ENCODE measurements at places on chromosomes 1 and 21.

GRCh38 chr1:172581779-172582178 lies 48.8 kb downstream of the SUCO start:
- no peak for DNase-seq

DNA sequence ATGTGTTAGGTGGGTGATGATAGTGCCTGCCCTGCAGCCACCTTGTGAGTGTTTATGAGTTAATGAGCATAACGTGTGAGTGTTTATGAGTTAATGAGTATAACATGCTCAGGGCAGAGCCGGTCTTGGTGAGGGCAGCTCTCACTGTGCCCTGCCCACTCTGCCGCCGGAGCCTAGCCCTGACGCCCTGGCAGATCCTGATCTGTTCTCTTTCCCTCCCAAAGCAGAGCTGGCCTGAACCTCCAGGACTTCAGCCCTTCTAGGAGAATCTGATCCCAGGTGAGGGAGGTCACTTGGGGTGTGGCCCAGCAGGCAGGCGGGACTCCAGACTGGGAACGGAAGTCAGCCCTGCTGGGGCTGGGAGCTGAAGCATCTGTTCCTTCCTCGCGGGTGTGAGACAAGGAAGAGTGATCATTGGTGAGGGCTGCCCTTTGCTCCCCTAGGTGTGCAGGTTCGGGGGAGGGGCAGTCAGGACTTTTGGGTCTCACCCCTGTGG lies 5.7 kb downstream of the FBLIM1 start:
- no peak for DNase-seq

- no peak for DNase-seq
Measured at GRCh38 chr1:178927003-178927402, 56.1 kb upstream of the ANGPTL1 start.

GRCh38 chr1:159921251-159921650 lies 4.1 kb downstream of the TAGLN2 start:
- DNase-seq, result no peak

DNA sequence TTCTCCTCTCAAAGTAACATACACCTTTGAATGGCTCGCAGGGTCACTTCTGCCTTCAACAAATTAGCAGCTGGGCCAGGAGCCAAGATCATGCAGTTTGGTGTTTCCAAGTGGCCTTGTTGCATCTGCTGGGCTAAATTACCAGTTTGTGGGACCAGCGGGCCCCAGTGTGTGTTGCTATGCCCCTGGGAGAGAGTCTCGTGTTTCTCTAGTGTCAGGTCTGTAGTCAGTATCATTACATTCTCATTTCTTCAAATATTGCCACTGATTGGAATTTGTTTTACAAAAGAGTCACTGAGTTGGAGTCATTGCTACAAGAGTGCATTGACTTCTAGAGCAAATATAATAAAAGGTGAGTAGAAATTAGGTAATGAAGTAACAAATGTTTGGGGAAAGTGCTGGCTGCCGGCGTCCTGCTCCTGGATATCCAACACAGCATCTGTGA lies 35.5 kb downstream of the RHOU start:
- no peak for DNase-seq

DNA sequence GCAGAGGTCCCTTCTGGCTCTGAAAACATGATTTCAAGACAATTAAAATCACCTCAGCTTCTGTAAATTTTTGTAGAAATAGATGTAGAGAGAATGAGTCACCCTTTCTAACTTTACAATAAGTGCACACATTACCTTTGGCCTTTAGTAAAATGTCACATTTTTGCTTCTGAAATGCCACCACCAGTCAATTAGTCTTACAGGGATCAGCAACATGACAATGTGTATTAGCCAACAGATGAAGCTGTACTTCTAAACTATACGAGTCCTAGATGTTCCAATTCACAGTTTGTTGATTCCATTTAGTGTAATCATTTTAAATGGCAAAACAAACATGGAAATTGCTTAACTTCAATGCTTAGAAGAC lies 23.1 kb downstream of the C21orf91 start:
- no peak for DNase-seq

DNA sequence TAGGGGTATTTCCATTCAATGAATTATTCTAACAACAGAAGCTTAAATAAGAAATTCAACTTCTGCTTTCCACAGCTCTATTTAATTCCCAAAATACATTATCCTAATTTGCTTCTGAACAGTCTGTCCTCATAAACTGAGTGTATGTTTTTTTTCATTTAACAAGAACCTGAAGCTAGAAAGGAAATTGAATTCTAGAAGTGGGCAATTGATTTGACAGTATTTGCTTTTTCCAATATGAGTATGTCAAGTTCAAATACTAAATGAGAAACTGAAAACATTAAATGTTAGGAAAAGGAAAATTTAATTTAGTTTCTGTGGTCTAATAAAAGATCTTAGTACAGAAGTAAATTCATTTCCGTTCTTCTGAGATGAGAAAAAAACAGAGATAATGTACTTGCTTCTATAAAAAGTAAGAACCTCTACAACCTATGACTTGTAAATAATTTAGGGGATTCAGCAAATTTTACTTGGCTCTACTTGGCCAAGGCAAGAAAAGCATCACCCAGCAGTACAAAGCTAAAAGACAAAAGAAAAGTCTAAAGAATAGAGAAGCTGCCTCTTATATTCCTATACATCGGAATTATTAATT lies 31.1 kb downstream of the RAB3GAP2 start:
- no peak for DNase-seq

GRCh38 chr1:149937759-149938158 lies 1.1 kb upstream of the MTMR11 start:
- no peak for DNase-seq

GRCh38 chr1:198903621-198904020 lies 264.8 kb downstream of the PTPRC start:
- DNase-seq, result no peak

- DNase-seq, result no peak
Measured at GRCh38 chr1:204775546-204775945, 90.0 kb upstream of the LRRN2 start.

- DNase-seq, result no peak
Measured at GRCh38 chr1:93223023-93223675, 42.6 kb downstream of the CCDC18 start.

GRCh38 chr1:92786111-92786901 lies 1.4 kb upstream of the EVI5 start:
- no peak for DNase-seq

DNA sequence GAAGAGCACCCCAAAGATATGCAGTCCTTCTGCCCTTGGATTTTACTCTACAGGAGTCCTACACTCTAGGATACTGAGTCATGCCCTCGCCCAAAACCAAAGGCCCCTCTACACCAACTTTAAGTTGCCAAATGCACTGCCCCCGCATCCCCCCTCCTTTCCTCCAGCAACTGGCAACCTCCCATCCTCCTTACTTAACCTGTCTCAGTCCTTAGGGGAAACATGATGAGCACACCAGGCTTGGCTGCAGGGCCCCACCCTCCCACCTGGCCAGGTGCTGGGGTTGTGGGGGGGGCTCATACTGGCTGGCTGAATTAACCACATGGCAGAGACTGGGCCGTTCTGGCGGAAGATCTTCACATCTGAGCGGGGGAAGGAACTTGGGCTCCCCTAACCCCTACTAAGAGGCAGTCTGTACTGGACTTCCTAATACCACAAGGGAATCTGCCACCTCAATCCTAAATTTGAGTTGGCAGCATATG lies 1.2 kb downstream of the HDGF start:
- DNase-seq, result peak; percentile 57

- DNase-seq, result no peak
Measured at GRCh38 chr1:221430152-221430960, 311.5 kb downstream of the DUSP10 start.

- no peak for DNase-seq
Measured at GRCh38 chr1:54591127-54591756, 32.1 kb downstream of the FAM151A start.

DNA sequence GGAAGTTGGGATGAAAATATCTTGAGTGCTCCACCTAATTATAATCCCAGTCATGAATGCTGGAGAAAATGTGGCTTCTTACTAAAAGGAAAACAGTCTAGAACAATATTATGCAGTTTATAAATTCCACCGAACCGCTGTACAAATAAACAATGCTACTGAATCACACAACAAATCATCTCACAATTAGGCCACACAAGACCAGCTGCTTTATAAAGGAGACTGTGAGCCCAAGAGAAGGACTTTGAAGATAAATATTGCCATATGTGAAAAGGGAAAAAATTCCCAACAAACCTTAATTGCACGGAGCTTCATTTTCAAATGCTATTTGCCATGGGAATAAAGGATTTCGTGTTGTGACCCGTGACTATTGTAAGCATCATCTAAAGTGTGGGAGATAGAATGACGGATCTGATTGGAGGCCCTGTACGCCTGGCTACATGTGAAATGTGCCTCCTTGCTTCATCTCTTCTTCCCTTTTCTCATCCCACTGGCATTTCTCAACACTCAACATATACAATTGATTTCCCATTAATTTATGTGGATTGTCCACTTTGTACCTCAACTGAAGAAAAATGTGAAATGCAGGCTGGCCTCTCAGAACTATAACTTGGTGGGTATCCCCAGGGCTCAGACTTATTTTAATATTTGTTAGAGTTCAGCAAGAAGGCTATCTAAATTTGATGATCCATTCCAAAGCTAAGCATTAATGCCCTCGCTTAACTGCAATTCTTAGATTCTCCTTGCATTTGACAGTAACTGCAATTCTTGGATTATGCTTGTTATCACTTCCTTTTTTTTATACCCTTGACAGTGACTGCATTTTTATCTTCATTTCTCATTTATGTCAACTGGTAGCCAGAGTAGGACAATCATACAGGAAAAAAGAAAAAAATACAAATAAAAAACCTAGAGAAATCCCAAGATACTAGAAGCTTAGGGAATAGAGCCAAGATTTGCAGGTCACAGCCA lies 122.3 kb downstream of the TGFB2 start:
- no peak for DNase-seq

GRCh38 chr1:35563166-35563565 lies 5.6 kb downstream of the NCDN start:
- DNase-seq, result no peak

GRCh38 chr1:241208910-241209379 lies 148.1 kb downstream of the RGS7 start:
- DNase-seq, result no peak

- no peak for DNase-seq
Measured at GRCh38 chr1:151175863-151176262, at the start of gene TMOD4. TMOD4 (minus strand) TSS chr1:151175981; CDS start chr1:151174875, 1,106 bp downstream.

Measured in activated CD8-positive, alpha-beta memory T cell treated with anti-CD3 and anti-CD28 coated beads, Interleukin-2, amount 50 U/mL, for 4 hours (primary cell).